NCI-H2081 (cell line): ENCODE measurements at places on chromosomes 12 and 14.

- no peak for DNase-seq
These were observed 3.7 kb upstream of the HOXC12 start for GRCh38 chr12:53950789-53951576.

- DNase-seq, result no peak
These were observed 4.2 kb downstream of the PNMA1 start for GRCh38 chr14:73709904-73710469.

DNA sequence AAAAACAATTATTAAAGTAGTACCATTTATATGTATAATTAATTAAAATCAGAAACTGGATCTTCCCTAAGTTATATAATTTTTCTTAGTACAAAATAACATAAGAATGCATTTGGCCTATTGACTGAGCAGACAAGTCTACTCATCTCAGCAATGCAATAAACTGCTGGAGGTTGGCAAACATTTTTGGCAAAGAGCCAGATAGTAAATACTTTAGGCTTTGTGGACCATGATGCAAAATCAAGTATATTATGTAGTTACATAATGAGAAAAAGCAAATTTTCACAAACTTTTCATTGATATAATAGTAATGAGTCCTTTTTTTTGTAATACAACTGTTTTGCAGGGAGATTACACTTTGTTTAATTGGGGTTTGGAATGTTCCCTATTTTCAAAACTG lies 30.9 kb downstream of the ERGIC2 start:
- no peak for DNase-seq

DNA sequence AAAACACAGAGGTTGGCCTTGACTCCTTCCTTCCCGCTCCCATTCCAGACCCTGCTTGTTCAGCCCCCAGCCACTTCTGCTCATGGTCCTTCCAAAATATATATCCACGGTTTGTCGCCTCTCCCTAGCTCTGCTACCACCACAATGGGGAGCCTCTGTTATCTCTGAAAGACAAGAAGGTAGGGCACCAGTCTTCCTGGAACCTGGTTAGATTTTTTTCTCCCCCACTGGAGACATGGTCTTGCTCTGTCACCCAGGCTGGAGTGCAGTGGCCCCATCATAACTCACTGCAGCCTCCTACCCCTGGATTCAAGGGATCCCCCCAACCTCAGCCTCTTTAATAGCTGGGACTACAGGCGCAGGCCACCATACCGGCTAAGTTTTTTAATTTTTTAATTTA lies 95.7 kb downstream of the PTPN11 start:
- DNase-seq, result no peak

DNA sequence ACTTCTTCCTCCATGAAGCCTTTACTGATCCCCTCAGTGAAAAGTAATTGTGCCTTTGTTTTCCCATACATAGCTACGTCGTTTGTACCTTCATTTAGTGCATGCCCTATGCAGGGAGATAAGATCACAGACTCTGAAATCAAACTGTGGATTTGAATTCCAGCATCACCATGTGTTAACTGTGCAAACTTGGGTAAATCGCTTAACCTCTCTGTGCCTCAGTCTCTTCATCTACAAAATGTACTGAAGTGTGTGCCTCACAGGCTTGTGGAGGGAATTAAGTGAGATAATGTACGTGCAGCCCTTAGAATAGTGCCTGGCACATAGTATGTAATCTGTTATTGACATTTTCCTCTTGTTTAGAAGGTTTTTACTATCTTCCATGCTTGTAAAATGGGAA lies 4.1 kb downstream of the CMAS start:
- DNase-seq, result no peak

DNA sequence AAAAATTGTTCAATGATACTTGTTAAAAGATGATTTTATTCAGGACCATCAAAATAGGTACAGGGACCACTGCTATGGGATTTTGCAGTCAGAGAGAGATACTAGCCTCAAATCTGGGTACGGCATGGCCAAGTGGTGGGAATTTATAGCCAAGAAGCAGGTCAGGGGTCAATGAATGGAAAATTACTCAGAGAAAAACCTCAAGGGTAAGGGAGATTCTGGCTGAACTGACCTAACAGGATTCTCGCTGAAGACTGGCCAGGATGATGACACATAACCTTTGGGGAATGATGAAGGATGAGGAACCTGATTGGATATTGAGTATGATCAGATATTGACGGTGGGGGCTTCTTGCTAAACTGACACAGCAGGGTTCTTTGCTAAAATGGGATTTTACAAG lies 32.7 kb downstream of the DEPDC4 start:
- no peak for DNase-seq

DNA sequence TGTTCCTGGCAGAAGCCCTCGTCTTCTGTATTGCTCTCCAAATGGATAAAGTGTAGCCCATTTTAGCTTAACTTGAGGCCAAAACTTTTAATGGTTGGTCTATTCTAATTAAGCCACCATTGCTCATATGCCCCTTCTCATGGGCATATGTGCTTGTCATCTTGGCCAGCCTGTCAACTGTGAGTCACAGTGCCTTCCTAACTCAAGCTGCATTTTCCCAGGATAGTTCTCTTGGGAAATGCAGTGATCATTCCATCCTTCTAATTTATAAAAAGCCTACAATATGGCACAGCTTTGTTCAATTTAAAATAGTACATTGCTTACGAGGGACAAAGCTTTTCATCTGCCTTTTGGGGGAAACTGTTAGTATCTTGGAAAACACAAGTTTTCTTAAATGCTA lies 6.6 kb downstream of the PTHLH start:
- DNase-seq, result no peak

DNA sequence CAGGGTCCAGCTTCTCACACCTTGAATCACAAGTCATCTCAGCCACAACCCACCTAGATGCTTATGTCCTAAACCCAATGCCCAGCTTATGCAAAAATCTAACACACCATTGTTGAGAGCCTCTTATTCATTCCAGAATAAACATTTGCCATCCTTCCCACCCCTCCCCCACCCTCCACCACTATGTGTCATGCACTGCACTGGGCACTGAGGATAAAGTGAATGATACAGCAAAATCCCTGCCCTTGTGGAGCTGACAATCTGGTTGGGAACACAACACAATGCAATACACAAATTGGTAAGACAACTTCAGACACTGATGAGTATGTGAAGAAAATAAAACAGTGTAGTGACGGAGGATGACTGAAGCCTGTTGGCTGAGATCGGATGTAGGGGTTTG lies 1.4 kb upstream of the GLTP start:
- no peak for DNase-seq

DNA sequence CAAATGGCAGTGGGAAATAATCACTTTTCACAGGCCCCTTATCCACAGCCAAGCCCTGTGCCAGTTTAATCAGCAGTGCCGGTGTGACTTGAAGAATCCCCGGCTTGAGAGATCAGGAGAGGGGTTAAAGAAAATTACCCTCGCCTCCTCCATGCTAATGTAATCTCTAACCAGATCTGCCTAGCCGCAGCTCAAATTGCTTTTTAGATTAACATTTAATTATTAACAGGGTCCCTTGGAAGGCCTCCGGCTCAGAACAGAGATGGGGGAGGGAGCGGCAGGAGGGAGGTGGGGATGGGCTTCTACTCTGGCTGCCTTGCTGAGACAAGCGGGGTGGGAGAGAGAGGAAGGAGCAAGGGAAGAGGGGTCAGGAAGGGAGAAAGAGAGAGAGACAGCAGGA lies 24.0 kb downstream of the FAM222A start:
- DNase-seq, result no peak

DNA sequence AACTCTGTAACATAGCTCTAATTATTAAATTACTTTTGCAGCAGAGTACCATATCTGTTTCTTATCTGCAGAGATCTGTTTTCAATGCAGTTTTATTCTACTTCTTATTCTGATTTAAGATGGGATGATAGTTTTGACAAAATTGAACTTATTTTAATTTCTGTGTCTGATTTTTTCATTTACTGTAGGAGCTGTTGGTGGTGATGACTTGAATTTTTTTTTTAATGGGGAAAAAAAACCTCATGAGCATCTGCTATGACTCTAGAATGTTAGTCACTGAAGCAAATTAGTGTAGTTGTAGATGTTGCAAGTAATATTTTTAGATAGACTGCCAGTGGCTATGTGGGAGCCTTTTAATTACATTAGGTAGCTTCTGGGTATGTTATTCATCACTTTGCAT lies 23.4 kb downstream of the DNM1L start:
- no peak for DNase-seq

DNA sequence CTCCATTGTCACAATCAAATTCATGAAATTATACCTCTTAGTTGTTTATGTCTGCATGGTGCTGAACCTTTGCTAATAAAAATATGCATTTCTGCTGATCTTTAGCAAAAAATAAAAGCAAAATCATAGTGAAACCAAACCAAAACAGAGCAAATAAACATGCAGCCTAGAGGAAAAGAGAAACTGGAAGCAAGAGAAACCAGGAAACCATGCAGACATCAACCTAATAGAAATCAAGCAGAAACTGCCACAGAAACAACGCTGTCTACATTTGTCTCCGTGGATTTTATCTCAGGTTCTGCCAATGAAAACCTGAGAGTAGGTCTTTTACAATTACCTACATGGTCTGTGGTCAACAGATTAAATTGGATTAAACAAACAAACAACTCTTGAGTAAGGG lies 173.7 kb downstream of the SYT10 start:
- DNase-seq, result no peak
